ENCODE measurements at places on chromosomes 5 and 9. TPM values are rescaled to one million over a fixed set of nuclear protein-coding genes. Genes with fewer than 3 reads are reported as not detected.

Gene PCDHGC5
- total RNA-seq: 2.9 TPM

Gene NDUFS6
- 122 TPM for total RNA-seq

Gene HTR1A
- not detected for total RNA-seq

Gene PGM5
- total RNA-seq: 190 TPM

Gene PANK3
- 26.3 TPM for total RNA-seq

Gene PCDHA2
- not detected for total RNA-seq

Gene RNF20
- total RNA-seq: 55.4 TPM

Gene ADGRD2
- not detected for total RNA-seq

Gene LHX6
- total RNA-seq: 4.4 TPM

Gene IQGAP2
- 4.1 TPM for total RNA-seq

Gene SPATA31E1
- total RNA-seq: not detected

Gene INSL4
- total RNA-seq: not detected

Gene ZNF883
- total RNA-seq: 6.2 TPM

Gene RMND5B
- 38.9 TPM for total RNA-seq

Gene PROB1
- total RNA-seq: 46.3 TPM

Gene CCDC69
- 167 TPM for total RNA-seq

Gene PELO
- total RNA-seq: 19.7 TPM

Gene GABRA1
- not detected for total RNA-seq

Gene THBS4
- total RNA-seq: 51.4 TPM

Gene C9
- not detected for total RNA-seq

Gene DRD1
- not detected for total RNA-seq

Gene TYRP1
- total RNA-seq: 74.1 TPM
